ENCODE measurements at places on chromosomes 4 and X.

DNA sequence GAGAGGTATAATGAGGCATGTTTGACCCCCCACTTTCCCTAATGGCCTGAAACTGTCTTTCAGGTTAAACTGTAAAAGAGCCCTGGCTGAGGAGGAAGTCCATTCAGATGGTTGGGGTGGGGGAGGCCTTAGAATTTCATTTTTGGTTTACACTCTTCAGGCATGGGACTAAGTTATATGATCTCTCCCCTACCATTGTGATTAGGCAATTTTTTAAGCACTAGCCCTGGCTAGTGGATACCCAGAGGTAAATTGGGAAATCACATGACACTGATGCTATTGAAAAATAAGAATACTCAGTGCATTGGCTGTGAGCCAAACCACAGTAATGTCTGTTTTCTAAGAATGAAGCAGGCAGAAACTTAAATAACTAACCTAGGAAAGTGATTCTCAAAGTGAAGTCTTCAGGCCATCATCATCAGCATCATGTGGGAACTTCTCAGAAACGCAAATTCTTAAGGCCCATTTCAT is 149.7 kb downstream of the RRAGB start:
- DNase-seq: no peak

- no peak for DNase-seq
Observed at GRCh38 chr4:105550641-105551040, 1.8 kb upstream of the ARHGEF38 start.

- no peak for DNase-seq
Observed at GRCh38 chrX:38513112-38513742, 48.1 kb upstream of the TSPAN7 start.

GRCh38 chrX:11197671-11198070 is 86.5 kb downstream of the HCCS start:
- no peak for DNase-seq

GRCh38 chr4:96009427-96010119 is 169.7 kb downstream of the PDHA2 start:
- no peak for DNase-seq

DNA sequence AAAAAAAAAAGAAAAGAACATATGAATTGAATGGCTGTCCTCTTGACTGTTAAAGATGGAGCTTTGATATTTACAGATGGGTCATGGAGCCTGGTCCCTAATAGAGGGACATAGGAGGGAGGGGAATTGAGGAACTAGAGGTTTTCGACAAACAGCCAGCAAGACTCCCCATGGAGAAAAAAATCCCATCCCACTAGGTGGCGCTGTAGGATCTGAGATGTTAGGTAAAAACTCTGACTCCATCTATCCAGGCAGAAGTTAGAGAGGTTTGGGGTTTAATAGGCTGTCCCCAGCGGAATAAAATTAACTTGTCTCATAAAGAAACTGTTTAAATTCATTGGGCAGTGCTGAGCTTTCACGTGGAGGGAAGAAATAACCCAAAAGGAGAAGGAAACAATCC is 45.9 kb downstream of the HMGB2 start:
- peak; percentile 69 for DNase-seq

- DNase-seq: no peak
Observed at GRCh38 chrX:103608306-103608963, 672 bp downstream of the TCEAL3 start.

- no peak for DNase-seq
Observed at GRCh38 chr4:27005501-27005900, 144.9 kb downstream of the STIM2 start.

DNA sequence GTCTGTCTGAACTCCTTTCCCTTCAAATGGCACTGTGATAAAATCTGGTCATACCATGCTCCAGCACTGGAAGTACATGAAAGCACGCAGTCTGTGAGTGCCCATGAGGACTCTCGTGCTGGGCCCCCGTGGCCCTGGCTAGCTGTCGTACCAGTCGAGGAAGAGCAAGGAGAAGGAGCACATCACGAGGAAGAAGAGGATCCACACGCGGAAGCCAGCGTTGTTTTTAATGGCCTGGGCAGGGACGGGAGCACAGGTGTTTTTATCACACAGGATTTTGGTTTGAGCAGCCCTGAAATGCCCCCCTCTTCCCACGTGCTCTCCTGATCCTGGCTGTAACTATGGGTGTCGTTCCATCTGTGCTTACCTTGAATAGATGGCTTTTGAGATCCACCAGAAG is 33.0 kb downstream of the NSG1 start:
- DNase-seq: no peak

DNA sequence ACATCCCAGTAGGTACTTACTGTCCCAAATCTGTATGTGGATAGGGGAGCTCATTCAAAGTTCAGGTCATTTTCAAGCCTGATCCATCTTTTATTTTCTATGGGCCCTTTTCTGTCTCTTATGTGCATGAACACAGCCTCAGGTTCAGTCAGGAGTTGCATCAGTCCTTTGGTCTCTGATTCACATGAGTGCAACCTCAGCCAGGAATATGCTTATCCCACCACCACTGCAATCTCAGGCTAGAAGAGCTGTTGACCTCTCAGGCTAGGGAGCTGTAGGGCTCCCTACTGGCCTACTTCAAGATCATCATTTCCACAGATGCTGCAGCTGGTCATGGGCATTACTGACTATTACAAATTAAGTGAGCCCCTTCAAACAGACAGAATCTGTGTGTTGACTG is 27.2 kb downstream of the AASDH start:
- no peak for DNase-seq

GRCh38 chr4:28772066-28772465 is 1911.4 kb downstream of the STIM2 start:
- no peak for DNase-seq

DNA sequence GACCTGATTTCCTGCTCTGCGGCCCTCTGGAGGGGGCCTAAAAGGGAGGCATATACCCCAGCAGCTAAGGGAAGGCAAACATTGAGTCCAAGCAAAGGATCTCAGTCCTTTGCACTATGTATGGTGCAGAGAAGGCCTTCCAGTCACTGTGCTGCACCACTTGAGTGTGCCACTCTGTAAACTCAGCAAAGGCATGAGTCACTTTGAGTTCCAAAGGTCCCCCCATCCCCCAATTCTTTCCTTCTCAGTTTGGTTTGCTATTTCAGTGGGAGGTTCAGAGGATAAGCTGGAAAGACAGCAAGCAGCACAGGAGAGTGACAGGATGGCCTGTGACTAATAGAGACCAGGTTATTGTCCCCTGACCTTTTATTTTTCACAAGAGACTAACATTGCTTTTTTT is 131.3 kb downstream of the FHDC1 start:
- no peak for DNase-seq

- DNase-seq: no peak
Observed at GRCh38 chrX:41409006-41409405, 38.1 kb upstream of the NYX start.

- DNase-seq: no peak
Observed at GRCh38 chr4:2913168-2913567, 50.0 kb downstream of the NOP14 start.

DNA sequence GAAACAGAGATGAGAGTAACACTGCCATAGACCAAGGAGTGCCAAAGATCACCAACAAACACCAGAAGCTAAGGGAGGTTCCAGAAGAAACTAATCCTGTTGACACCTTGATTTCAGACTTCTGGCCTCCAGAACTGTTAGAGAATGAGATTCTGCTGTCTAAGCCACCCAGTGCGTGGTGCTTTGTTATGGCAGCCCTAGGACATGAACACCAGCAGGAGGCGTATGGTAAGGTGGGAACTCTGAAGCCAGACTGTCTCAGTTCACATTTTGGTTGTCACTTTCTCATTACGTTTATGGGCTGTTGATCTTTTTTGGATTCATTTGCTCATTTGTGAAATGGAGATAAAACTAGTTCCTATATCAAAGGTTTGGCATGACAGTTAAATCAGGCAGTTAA is 142.9 kb downstream of the DCHS2 start:
- DNase-seq: no peak

DNA sequence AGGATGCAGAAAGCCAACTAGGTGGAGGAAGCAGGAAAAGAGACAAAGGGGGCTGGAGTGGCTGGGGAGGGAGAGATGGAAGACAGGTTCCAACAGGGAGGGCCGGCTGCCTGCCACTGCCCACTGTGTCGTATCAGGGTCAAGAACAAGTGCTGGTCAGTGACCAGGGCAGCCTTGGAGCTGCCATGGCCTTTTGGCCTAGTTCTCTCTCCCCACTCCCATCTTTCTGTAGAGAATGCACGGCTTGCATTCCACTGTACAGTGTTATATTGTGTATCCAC is 11.9 kb downstream of the L1CAM start:
- no peak for DNase-seq

- no peak for DNase-seq
Observed at GRCh38 chrX:79169484-79169883, 25.0 kb downstream of the GPR174 start.

DNA sequence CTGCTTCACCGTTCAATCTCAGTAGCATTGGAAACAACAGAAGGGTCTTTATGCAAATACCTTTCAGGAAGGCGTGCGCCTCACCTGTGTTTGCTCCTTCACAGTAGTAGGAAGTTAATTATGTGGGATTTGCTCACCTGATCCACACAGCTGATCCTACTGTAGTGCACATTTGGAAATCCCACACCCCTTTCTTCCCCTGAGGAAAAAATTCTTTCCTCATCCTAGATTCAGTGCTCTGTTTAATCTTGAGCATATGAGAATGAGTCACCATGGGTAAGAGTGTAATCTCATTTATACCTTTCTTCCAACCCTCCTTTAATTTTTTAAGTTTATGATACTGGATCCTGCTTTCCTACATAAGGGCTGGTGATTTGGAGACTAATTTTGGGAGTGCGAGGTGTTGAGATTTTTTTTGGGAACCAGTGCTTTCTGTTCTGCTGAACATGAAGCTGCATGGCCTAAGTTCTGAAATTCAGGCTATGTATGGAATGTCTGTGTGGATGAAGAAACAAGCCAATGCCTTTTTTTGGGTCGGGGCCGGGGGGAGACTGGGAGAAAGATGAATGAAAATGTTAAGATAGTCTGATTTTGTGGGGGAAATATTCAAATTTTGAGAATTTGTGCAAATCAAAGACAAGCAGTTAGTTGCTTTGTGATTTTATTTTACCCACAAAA is 19.0 kb downstream of the GAB1 start:
- DNase-seq: no peak

- DNase-seq: no peak
Observed at GRCh38 chr4:184384056-184384809, 90.1 kb downstream of the IRF2 start.

DNA sequence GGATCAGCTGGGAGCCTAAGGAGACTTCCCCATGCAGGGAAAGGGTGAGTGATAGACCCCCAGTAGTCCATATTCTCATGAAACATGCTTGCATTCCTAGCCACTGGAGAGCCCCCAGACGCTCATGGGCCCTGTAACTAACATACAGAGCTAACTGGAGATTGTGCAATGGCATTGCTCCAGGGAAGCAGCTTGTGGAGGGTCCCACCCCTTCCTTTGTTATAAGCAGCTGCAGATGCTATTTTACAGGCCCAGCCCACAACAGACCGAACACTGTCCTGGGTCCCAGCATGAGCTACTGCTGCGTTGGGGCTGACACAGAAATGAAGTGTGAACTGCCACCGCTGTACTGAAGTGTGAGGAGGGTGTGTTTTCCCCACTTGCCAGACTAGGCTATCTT is 1465.7 kb upstream of the DIAPH2 start:
- DNase-seq: no peak

- no peak for DNase-seq
Observed at GRCh38 chrX:151563449-151563848, at the start of gene PASD1. PASD1 (plus strand) TSS chrX:151563675; CDS start chrX:151601554, 37,879 bp downstream.

GRCh38 chr4:184942444-184943425 is 75.6 kb upstream of the HELT start:
- no peak for DNase-seq

GRCh38 chrX:103562801-103563200 is 22.5 kb upstream of the TCEAL4 start:
- DNase-seq: no peak

GRCh38 chrX:9807355-9808182 is 21.3 kb downstream of the SHROOM2 start:
- no peak for DNase-seq

- peak; percentile 22 for DNase-seq
Observed at GRCh38 chr4:184762100-184762499, 28.2 kb upstream of the CENPU start.

DNA sequence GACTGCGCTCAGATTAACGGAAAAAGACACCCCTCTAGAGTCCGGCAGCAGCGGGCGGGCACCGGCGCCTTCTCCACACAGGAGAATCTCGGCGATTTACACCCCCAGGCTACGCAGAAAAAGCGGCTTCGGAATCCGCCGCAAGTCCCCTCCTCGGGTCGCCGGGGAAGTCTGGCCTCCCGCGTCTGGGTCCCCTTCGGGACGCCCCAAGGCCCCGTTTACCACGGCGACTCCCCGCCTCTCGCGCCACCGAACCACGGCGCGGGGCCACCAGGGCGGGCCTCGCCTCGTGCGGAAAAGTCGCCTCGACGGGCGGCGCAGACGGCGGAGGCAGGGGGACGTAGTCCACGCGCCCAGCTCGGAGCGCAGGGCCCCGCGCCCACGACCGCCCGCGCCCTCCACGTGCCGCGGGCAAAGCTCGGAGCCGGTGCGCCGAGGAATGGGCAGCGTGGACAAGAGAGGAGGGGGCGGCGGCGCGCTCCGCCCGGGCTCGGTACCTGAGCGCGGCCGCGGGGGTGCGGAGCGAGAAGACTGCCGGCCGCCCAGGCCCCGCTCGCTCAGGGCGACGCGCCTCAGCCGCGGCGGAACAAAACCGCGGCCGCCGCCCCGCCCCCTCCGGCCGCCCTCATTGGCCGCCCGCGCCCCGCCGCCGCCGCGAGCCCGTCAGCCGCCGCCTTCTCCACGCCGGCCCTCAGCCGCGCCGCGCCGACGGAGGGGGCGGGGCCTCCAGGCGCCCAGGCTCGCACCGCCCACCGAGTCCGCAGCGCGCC is at the start of gene FAM53A:
Gene FAM53A, minus strand, starts transcription at position 578 of the 770 bp plus-strand sequence. CDS start 15,572 bp downstream, outside the sequence.
- DNase-seq: peak; percentile 95

GRCh38 chrX:97556359-97556758 is 672.7 kb downstream of the RPA4 start:
- no peak for DNase-seq

- DNase-seq: no peak
Observed at GRCh38 chr4:42653626-42654560, 3.0 kb downstream of the ATP8A1 start.

GRCh38 chr4:147195386-147195785 is 249.7 kb upstream of the TTC29 start:
- no peak for DNase-seq

- no peak for DNase-seq
Observed at GRCh38 chr4:92447255-92447905, 143.6 kb downstream of the GRID2 start.

- DNase-seq: no peak
Observed at GRCh38 chrX:20571611-20572010, 304.9 kb upstream of the RPS6KA3 start.

DNA sequence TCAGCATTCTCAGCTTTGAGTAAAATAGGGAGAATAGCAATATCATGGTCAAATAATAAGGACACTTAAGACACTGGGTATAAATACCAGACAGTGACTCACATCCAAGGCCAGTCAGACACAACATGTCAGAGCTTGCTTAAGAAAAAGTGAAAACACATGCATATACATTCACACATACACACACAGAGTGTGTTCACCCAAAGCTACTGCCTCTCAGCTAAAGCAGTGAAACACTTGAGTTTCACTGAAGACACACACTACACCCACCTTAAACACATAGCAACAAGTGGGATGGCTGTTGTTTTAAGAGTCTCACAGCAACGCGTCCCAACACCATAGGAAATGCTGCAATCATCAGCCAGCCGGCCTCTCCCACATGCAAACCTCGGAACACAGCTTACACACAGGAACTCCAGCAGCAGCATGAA is 14.4 kb downstream of the SHROOM4 start:
- DNase-seq: no peak

GRCh38 chr4:158782551-158783360 is 13.9 kb downstream of the FNIP2 start:
- DNase-seq: no peak

GRCh38 chr4:109301651-109302360 is 652 bp downstream of the COL25A1 start:
- DNase-seq: no peak

All from activated naive CD4-positive, alpha-beta T cell treated with anti-CD3 and anti-CD28 coated beads, Interleukin-2, amount 50 U/mL, for 16 hours (primary cell).